ENCODE measurements at places on chromosomes 6 and 20.

GRCh38 chr20:61900011-61900944 lies 165.4 kb downstream of the TAF4 start:
- DNase-seq = no peak

DNA sequence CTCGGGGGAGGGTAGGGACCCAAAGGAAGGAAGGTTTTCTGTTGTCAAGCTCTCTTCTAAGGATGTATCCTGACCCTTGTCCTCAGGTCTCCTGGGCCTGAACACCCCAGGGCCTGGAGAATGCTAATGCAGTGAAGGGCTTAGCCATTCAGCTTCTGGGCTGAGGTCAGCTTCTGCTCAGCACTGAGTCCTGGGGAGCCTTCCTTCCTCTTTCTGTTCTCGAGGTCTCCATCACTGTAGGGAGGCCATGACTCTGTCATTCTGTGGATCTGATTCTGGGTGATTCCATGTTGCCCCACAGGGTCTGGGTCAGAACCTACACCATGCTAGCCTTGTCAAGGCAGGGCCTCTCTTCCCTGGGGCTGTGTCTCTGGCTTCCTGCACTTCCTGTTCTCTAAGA lies 712.7 kb downstream of the DHX35 start:
- DNase-seq = no peak

DNA sequence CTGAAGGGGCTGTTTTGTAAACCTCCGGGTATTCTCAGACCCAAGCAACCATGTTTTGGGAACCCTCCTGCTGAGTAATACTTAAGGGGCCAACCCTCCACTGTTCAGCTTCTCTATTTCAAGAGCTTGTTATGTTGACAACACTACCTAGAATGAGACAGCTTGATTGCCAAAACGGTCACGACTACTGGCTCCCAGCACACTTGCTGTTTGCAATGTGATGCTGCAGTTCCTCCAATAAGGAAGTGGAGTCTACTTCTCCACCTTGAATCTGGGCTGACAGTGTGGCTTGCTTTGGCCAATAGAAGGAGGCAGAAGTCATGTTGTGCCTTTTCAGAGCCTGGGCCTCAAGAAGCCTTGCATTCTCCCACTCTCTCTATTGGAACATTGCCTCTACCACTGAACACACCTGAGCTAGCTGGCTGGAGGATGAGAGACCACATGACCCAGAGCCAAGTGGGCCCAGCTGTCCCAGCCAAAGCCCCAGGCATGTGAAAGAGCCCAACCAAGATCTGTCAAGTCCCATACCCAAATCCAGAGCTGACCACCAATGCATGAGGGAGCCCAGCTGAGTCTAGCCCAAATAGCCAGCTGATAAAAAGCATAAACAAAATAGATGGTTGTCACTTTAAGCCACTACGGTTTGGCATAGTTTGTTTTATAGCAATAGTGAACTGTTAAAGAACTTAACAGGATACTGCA lies 108.0 kb downstream of the PRND start:
- no peak for DNase-seq

DNA sequence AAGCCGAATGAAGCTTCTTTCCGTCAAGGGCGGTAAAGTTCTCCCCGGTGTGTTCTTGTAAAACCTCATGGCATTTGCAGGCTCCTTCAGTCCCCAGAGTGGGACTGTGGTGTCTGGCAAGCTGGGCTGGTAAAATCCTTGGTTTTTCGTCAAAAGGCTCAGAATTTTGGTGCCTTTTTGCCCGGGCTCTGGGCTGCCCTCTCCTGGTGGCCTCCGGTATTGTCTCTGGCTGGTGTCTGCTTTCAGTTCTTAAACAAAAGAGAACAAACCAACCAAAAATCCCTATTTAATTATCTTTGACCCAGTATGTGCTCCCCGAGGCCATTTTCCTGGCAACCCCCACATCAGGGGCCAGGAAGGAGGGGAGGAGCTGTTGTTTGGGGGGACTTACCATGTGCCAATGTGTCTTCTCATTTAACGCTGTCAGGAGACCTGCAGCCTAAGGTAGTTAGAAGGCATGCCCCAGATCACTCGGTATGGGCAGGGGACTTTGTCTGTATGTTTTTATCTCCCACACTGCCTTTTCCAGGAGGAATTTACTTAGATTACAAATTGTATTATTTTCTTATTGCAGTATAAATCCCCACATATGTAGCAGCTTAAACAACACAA lies 11.1 kb downstream of the CDH4 start:
- peak; percentile 67 for DNase-seq

DNA sequence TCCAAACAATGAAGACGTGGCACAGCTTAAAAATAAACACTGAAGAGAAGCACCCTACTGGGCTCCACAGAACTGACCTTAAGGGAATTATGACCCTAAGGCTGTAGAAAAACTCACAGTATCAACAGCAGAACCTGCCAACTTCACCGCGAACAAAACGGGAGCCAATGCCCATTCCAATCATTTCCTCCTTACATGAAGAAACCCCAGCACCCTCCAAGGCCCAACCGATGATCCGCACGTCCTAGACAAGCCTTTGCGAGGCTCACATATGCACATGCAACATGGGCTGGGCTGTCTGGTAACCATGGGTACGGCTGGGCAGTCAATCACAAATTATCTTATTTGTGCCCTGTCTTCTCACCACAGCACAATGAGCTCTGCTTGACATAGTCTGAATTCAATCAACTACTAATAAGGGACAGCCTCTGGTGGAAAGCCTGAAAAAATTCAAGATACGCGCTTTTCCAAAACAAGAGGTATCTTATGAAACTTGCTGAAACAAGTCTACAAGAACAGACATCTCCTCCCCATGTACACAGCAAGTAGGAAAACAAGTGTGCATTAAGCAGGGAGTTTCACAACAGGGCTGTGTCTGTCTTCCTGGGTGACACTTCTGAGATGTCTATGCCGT lies 1.7 kb downstream of the DIDO1 start:
- peak; percentile 29 for DNase-seq

GRCh38 chr6:142872376-142872775 lies 72.6 kb downstream of the HIVEP2 start:
- no peak for DNase-seq

GRCh38 chr20:5136096-5136495 lies 9.3 kb downstream of the CDS2 start:
- no peak for DNase-seq

GRCh38 chr20:52379723-52380336 lies 188.3 kb upstream of the ZFP64 start:
- peak; percentile 51 for DNase-seq

- DNase-seq = no peak
Measured at GRCh38 chr6:9789201-9789600, 625.7 kb downstream of the TFAP2A start.

DNA sequence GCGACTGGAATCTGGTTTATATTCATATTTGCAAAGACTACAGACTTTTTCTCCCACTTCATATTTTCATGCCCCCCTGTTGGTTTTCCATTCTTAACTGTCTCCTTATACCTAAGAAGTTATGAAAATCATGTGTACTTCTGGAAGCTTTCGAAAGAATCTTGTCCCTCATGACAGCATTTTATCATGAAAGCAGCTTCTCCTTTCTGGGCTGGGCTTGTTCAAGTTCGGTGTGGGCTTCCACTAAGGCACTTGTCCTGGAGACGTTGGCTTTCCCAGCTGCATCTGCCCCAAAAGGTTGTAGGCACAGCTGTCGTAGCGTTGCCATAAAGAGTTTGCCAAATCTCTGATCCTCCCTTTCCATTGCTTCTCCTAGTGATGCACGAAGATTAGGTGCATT lies 56.5 kb downstream of the RPRD1B start:
- DNase-seq = no peak

DNA sequence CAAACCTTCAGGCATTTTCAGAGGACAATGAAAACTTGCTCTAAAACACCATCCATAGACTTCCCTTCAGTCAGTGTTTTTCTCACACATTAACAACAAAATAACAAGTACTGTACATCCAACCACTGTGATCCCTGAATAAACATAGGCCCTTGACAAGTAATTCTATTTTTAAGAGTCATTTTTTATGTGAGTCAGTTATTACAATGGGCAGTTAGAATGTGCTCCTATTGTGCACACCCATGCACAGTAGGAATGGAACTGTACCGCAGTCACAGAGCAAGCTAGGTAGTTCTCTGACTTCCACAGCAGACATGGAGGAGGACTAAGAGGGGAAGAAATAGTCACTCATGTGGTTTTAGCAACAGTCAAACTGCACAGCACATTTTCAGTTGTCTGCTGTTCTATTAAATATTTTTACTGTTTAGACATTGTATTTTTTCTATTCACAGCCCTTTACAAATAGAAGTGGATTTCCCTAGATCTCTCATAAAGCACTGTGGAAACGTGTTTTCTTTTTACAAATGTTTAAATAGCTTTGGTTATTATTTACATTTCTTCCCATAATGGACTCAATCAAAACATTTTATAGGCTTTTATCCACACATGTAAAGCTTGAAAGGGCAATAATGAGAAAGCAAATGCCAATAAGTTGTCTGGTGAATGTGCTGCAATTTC lies 100.4 kb downstream of the JAG1 start:
- no peak for DNase-seq

All from activated CD4-positive, alpha-beta T cell treated with anti-CD3 and anti-CD28 coated beads for 48 hours (primary cell).